ENCODE measurements at places on chromosomes 7 and 10. TPM values are rescaled to one million over a fixed set of nuclear protein-coding genes. Genes with fewer than 3 reads are reported as not detected.

The ABCC2 gene
- 1.7 TPM for total RNA-seq

The MRPS17 gene
- total RNA-seq: 12.2 TPM

The PPP1R17 gene
- not detected for total RNA-seq

The PRLHR gene
- not detected for total RNA-seq

The CRPPA gene
- 0.93 TPM for total RNA-seq

The HGF gene
- not detected for total RNA-seq

The FKBP6 gene
- not detected for total RNA-seq

The KCND2 gene
- total RNA-seq: not detected

The MSS51 gene
- total RNA-seq: 2.9 TPM

The LDB3 gene
- total RNA-seq: not detected

The PRPS1L1 gene
- not detected for total RNA-seq

The RET gene
- total RNA-seq: 0.22 TPM

The TAF5 gene
- total RNA-seq: 9.3 TPM

The ADCYAP1R1 gene
- not detected for total RNA-seq

The BUD23 gene
- total RNA-seq: 49.4 TPM

The ITPRID1 gene
- not detected for total RNA-seq

The TET1 gene
- total RNA-seq: 2.8 TPM

The EDRF1 gene
- total RNA-seq: 35.8 TPM

The GRB10 gene
- 9.3 TPM for total RNA-seq

The NRAP gene
- not detected for total RNA-seq

The CALHM3 gene
- 0.14 TPM for total RNA-seq

The SPDYE9 gene
- not detected for total RNA-seq

The XRCC2 gene
- total RNA-seq: 7.9 TPM

The NMT2 gene
- total RNA-seq: 45.4 TPM

The SUFU gene
- total RNA-seq: 12.0 TPM

The ZNF727 gene
- 0.15 TPM for total RNA-seq

The RELN gene
- total RNA-seq: not detected

The MPP7 gene
- total RNA-seq: 24.0 TPM
